ENCODE measurements at places on chromosomes 16 and 17.

DNA sequence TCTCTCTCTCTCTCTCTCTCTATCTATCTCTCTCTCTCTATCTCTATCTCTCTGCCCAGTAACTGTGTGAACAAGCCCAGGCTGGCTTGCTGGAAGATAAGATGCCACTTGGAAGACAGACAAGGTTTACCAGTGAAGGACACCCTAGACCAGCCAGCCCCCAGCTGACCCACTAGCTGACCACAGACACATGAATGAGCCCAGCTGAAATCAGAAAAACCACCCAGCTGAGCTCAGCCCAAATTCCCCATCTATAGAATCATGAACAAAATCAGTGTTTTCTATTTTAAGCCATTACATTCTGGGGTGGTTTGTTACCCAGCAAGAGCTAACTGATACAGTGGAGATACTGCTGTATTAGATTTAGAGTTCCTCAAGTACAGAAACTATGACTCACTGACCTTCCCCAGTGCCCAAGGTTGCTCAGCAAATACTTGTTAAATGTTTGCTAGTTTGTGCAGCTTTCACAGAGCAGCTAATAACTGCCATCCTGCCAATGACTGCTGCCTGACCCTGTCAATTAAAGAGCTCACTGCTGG lies 18.0 kb downstream of the EMP2 start:
- DNase-seq: no peak

- no peak for DNase-seq
Observed at GRCh38 chr17:55577687-55578086, 66.4 kb upstream of the SMIM36 start.

GRCh38 chr17:49667854-49668253 lies 10.0 kb downstream of the SPOP start:
- no peak for DNase-seq

- DNase-seq: no peak
Observed at GRCh38 chr17:57296231-57296630, 39.9 kb downstream of the MSI2 start.

- no peak for DNase-seq
Observed at GRCh38 chr17:67912656-67913055, 83.6 kb downstream of the C17orf58 start.

DNA sequence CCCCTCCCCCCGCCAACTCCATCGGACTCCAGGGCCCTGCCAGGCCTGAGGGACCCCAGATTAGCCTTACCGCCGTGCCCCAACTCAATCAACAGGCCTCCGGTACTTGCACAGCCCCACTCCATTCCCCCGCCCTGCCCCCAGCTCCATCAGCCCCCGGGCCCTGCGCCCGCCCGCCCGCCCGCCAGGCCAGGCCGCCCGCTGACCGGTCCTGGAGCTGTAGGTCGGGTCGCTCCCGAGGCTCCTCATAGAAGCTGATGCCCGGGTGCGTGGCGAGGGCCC lies 308 bp downstream of the GTF3C1 start:
- no peak for DNase-seq

- DNase-seq: no peak
Observed at GRCh38 chr16:10655415-10655977, 39.2 kb downstream of the TEKT5 start.

DNA sequence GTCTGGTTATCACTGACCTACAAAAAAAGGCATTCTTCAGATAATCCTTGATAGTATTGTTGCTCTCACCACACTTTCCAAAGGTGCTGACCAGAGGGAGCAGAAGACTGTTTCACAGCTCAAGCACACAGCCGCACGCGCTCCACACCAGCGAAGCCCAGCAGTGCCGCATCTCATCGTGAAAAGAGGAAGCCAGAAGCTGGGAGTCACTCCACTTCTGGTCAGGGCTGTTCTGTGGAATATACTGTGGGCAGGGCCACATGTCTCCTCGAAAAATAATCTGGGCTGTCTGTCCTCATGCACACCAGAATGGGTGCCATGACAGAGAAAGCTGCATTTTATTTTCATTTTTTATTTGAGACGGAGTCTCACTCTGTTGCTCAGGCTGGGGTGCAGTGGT lies 7.3 kb upstream of the PRSS36 start:
- DNase-seq: no peak

Data from SW 1271 (cell line).